Left hindlimb (tissue), 1 donor: ENCODE measurements at places on chromosomes 3 and 15.

DNA sequence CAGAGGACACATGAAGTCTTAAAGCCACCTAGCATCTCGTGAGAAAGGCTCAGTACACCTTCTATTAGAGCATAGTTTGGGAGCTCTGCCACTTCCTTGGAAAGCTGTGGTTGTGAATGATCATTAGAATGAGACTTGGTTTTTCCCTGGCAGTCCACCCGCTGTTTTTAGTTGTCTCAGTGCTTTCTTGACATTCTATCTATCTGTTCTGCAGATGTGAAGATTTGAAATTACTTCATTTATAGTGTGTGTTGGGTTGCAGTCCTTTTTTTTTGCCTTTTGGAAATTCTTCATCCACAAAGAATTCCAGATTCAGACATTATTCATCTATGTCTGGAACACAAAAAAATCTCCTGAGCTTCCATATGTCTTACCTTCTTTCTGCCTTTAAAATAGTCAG lies 23.7 kb downstream of the PPP2R3A start:
- peak; percentile 51 for DNase-seq

DNA sequence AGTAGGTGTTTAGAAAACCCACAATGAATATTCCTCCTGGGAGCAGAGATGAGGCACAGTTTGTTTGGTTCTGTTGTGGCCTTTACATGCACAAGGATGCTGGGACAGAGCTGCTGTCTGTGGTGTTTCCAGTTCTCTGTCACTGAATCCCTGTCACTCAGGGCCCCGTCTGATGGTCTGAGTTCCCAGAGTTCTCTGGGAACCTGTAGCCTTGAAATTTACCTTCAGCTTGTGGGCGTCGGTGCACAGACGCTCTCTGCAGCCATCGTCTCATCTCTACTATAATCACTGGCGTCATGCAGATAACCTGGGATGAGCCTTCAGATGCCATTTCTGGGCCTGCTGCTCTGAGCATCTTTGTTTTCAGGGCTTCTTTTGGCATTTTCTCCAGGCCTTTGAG lies 81.9 kb downstream of the LRRK1 start:
- no peak for DNase-seq

DNA sequence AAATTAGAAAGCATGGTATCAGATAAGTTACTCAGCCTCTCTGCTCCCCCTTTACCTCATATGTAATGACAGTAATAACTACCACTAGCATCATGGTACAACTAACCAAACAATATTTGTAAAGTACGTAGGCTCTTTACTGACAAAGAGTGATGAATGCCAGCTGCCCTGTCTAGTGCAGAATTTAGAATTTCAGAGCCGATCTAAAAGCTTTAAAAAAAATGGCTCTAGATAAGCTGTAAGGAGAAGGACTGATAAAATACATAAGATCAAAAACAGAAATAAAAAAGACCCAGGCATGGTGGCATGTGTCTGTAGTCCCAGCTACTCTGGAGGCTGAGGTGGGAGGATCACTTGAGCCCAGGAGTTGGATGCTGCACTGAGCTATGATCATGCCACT lies 424.1 kb downstream of the MAGI1 start:
- no peak for DNase-seq

GRCh38 chr3:193640728-193641439 lies 47.9 kb downstream of the OPA1 start:
- DNase-seq, result no peak

DNA sequence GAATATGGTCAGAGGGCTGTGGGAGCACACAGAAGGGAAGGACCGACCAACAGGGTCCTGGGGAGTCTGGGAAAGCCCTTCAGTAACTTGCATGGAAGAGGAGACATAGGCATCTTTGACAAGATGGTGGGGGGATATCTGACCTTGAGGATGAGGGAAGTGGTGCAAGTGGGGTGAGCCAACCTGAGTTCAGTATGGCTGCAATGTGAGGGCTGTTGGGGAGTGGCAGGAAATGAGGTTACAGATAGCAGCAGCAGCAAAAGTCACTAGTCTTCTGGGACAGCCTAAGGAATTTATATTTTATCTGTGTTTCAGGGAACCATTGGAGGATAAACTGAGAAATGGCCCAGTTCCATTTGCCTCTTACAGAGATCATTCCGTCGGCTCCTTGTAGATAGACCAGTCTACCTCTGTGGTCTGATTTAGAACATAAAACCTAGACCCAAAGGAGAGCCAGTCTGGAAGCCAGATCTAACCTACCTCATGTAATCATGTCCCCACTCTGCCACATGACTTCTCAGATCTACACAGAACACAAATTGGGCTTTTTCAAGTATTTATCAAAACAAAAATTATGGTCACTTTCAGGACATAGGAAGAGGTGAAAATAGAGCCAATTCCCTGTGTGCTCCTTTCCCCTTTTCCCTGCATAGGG lies 75.6 kb downstream of the ST6GAL1 start:
- DNase-seq, result no peak

DNA sequence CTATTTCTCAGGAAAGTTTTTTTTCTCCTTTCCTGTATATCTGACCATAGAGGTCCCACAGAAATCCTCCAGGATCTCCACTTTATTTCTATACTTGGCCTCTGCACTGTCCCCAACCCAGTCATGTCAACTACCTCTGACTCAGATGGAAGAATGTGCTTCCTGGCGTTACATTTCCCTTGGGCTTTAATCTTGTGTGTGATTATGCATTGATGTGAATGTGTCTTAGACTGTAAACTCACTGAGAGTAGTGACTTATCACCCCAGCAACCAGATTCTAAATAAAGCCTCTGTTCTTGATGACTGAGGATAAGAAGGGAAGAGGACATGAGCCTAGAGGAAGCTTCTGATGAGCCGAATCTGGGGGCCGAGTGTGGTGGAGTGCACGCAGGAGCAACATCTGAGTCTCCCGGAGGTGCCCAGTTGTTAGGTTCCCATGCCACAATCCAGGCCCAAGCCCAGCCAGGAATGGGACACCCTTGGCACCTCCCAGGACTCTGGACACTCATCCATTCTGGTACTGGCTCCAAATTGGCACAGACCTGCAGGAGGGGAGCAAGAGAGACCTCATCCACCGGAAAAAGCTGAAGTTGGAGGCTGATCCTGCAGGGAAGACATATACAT lies 32.1 kb upstream of the HEG1 start:
- no peak for DNase-seq

DNA sequence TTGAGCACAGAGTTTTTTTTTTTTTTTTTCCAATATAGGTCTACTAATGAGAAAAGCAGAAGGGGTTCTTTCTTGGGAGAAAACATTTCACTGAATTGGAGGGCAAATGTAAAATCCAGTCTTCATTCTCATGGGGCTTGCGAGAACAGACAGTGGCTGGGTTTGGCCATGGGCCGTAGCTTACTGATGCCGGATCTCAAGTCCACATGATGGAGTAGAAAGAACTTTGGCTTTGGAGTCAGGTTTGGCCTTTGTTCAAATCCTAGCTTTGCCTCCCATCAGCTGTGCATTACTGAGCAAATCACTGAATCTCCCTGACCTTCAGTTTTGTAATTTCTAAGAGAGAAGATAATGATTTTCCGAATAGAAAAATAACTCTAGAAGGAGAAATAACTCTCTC lies 59.7 kb downstream of the LMCD1 start:
- DNase-seq, result peak; percentile 47

- peak; percentile 55 for DNase-seq
These were observed 101.1 kb downstream of the DAPK2 start for GRCh38 chr15:63945007-63945788.

DNA sequence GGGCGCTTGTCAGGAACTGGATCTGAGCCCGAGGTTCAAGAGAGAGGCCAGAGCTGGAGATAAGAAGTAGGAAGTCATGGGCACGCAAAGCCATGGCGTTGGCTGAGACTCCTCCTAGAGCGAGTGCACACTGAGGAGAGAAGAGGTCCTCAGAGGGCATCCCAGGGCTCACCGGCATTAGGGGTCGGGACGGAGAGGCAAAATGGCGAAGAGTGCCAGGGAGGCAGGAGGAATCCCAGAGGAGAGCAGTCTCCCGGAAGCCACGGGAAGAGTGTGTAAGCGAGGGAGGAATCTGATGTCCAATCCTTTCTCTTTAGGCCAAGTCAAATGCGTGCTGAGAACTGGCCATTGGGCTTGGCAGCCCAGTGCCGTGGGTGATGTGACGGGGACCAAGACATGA lies 24.0 kb downstream of the EFCC1 start:
- DNase-seq, result no peak

DNA sequence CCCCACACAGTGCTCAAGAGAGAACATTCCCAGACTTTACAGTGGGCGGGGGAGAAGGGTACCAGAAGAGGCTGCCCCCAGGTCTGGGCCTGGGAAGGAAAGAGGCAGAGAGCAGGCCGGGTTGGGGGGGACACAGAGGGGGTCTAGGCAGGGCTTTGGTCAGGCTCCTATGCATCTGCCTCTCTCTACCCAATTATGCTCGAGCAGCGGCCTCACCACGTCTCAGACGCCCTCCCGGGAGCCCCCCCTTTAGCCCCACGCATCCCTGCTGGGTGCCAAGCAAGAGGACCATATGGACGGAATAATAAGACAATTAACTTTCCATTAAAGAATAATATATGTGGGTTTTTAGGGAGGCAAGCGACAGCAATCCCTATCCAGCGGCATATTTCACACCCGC lies 32.8 kb downstream of the CACNA2D2 start:
- no peak for DNase-seq

DNA sequence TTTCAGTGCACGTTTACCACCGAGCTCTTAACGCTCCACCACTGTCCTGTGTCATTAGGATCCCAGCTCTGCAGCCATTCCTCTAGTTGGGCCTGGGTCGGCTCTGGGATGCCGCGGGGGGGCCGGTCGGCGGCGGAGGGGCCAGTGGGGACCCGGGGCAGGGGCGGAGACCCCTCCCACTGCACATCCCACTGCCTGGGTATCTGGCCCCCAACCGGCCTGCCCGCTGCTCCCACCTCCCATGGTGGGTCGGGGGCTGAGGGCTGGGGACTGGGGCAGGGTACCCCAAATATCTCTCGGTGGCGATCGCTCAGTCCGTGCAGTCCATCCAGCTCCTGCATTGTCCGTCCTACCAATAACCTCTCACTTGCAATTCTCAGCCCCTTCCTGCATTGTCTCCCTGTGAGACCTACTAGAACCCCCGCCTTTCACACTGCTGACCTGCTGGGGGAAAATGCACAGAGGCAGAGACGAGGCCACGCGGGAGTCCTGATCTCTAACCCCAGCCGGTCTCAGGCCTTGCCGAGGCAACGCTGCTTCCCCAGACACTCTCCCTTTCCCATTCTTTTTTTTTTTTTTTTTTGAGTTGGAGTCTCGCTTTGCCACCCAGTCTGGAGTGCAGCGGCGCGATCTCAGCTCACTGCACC lies 24.0 kb upstream of the MUC20 start:
- no peak for DNase-seq

DNA sequence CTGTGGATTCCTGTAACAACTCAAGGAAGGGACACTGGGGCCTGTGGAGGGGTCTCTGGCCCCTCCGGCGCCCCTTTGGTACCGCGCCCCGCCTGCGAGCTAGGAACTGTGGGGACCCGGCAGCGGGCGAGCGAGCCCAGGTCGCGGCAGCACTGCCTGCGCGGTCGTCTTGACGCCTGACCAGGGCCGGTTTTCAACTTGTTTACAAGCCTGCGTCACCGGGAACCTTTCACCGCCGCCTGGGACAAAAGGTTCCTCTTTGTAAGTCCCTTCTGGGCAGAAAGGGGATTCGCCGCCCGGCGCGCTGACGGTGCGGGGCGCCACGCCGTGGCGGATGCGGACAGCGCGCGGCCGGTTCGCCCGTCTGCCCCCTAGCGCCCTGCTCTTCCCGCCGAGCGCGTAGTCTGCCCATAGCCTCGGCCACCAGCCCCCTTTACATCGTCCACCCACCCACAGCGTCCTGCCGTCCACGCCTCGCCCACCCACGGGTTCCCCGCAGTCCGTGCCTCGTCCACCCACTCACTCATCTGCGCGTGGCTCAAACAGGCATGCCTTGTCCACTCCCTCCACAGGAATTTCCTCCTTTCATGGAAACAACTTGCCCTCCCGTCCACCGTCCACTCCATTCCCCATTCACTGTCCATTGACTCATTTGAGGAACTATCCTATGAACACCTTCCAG lies 5.5 kb upstream of the CFAP100 start:
- DNase-seq, result peak; percentile 81

GRCh38 chr3:40185029-40185695 lies 124.3 kb upstream of the EIF1B start:
- no peak for DNase-seq

DNA sequence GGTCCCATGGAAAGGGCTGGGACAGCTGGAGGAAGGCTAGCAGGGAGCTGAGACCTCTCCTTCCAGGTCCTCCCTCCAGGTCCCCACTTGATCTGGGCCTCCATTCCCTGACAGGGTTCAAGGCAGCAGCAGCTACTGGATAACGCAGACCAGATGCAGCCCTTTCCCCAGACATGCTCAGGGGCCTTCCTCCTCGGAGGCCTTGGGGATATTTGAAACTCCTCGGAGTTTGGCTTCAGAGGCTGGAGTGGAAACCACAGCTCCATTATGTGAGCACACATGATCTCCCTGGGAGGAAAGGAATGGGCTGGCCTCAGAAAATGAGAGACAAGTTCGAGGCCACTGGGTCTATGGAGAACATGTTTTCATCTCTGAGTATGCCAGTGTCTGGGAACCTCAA lies 119.3 kb downstream of the SMAD6 start:
- DNase-seq, result no peak

DNA sequence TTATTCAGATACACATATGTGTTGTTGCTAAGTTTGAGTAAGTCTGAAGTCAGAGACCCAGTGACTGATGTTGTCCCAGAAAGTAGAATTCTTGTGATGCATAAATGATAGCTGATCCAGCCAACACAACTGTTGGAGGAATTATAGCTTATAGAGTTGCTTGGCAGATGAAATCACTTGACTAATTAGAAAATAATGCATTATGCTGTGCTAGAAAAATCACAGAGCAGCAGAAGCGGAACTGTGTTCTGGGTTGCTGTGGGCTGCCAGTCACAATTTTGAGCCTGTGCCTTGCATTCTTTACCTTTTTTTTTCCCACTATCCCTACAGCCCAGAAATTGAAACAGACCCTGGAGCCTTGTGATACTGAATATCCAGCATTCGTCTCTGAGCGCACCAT lies 90.0 kb upstream of the LRTM1 start:
- no peak for DNase-seq

GRCh38 chr3:139103484-139103883 lies 58.8 kb upstream of the PRR23C start:
- DNase-seq, result no peak

- DNase-seq, result no peak
These were observed 109.5 kb upstream of the PLXNA1 start for GRCh38 chr3:126873416-126873815.

GRCh38 chr15:26355472-26356074 lies 417.3 kb downstream of the GABRB3 start:
- no peak for DNase-seq

- DNase-seq, result no peak
These were observed 42.5 kb upstream of the PRR20G start for GRCh38 chr3:127330385-127330784.

GRCh38 chr15:66483131-66483566 lies 14.4 kb downstream of the SNAPC5 start:
- DNase-seq, result no peak

- no peak for DNase-seq
These were observed 106.2 kb downstream of the HERC1 start for GRCh38 chr15:63727542-63727941.

GRCh38 chr3:196546537-196546936 lies 21.8 kb downstream of the WDR53 start:
- DNase-seq, result no peak

GRCh38 chr3:125079675-125080045 lies 23.9 kb upstream of the HEG1 start:
- no peak for DNase-seq
